ENCODE measurements at places on chromosomes 7 and 10.

- no peak for DNase-seq
Observed at GRCh38 chr10:130938051-130938450, 373.5 kb downstream of the TCERG1L start.

DNA sequence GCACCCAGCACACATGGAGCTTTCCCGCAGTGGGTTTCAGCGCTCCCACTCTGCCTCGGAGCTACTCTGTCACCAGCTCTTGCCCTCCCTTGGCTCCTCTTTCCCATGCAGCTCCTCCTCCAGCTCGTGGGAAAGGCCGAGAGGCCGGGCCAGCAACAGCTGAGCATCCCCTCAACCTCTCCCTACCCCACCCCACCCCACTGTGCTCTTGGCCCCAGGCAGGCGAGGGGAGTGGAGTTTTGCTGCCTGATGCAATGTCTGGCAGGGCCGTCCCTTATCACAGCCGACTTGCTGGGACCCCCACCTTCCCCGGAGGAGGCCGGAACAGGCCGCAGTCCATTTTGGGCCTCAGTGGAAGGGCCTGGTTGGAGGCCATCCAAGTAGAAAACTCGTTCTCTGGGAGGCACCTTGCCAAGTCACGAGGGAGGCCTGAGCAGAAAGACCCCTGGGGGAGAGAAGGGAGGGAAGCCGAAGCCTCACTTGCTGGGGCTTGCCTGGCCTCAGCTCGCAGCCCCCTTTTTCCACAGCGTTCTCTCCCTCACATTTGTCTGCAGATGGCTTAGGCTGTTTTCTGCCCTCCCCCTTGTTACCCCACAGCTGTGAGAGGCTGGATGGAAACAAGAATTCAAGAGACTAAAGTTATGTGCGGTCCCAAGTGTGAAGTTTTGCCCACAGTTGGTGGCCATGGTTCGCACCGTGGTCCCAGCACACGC, 35.3 kb downstream of the CHST3 start:
- no peak for DNase-seq

DNA sequence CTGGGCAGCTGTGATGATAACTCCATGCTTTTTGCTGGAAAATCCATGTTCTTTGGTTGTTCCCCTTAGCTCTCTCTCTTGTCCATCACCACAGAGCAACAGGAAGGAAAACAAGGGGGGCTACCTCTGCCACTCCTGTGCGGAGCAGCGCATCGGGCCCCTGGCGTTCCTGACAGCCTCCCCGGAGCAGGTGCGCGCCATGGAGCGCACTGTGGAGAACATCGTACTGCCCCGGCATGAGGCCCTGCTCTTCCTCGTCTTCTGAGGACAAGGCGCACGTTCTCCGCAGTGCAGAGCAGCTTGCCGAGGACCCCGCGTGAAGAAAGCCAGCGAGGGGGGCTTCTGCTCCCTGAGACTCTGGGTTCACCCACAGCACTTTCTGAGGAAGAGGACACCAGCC, 40.3 kb downstream of the IL15RA start:
- no peak for DNase-seq

GRCh38 chr10:67602268-67602950, 93.6 kb downstream of the CTNNA3 start:
- DNase-seq: no peak

- no peak for DNase-seq
Observed at GRCh38 chr7:69751026-69751425, 152.8 kb downstream of the AUTS2 start.

DNA sequence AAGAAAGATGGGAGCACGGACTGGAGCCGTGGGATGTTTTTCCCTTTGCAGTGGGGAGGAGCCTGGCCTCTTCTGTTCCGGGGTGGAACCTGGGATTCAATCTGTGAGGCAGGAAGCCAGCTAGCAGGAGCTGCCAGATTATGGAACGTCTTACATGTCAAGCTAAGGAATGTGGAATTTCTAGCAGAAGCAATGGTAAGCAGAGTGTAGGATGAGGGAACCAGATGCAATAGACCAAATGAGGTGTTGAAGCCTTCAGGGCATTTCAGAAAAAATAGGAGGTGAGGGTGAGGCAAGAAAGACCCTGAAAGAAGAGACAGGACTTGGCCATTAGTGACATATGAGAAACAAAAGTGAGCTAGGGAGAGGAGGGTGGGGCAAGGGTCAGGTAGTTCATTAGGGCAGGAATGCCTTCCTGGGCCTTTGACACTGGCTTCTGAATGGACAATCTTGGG, 105.5 kb downstream of the CHN2 start:
- no peak for DNase-seq

GRCh38 chr10:3393958-3394357, 221.4 kb upstream of the PITRM1 start:
- DNase-seq: no peak

GRCh38 chr7:47464266-47464665, 117.6 kb downstream of the TNS3 start:
- DNase-seq: no peak

- peak; percentile 14 for DNase-seq
Observed at GRCh38 chr10:92291921-92292845, 1.2 kb downstream of the MARCHF5 start.

DNA sequence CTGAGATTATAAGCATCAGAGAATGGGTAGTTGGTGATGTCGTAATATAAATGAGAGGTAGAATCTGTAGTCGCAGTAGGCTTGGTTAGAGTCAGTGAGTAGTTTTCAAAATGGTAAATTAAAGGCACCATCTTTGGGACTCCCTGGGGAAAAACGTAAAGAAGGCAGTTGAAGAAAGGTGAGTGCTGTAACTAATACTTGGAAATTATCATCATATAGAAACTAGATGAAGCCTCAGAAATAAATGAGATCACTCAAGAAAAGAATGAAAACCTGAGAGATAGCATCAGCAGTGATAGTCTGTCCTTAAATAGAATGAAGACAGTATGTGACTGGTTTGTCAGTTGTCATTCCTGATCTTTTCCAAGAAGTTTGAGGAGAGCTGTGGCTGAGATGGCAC, 23.8 kb downstream of the PALS2 start:
- no peak for DNase-seq

- no peak for DNase-seq
Observed at GRCh38 chr7:74467876-74468275, 14.2 kb downstream of the GTF2IRD1 start.

- DNase-seq: no peak
Observed at GRCh38 chr10:28906415-28906814, 229.1 kb downstream of the BAMBI start.

DNA sequence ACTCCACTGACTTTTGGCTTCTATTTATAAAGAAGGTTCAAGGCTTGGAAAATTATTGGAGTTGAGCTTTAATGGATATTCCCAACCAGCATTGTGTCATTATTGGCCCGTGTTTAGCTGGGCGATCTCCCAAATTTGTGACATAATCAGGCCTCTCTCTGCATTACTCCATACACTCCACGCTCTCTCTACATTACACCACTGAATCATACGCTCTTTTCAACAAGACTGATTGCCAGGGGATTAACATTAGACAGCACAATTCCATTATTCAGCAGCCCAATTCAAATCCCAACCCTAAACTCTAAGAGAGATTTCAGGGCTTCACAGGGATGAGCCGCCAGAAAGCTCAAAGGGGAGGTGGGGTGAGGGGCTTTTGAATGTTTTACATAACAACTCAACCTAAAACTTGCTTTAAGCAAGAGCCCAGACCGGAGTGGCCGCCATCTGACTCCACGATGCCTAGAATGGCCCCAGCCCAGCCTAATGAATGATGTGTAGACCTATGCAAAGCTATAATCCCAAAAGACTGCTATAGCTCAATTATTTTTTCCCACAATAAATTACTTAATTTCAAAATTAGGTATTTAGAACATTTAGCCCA, 61.8 kb downstream of the FGFR2 start:
- DNase-seq: no peak

GRCh38 chr7:70574314-70574834, 557.6 kb upstream of the GALNT17 start:
- no peak for DNase-seq

- no peak for DNase-seq
Observed at GRCh38 chr7:28169230-28169629, 11.4 kb downstream of the JAZF1 start.

DNA sequence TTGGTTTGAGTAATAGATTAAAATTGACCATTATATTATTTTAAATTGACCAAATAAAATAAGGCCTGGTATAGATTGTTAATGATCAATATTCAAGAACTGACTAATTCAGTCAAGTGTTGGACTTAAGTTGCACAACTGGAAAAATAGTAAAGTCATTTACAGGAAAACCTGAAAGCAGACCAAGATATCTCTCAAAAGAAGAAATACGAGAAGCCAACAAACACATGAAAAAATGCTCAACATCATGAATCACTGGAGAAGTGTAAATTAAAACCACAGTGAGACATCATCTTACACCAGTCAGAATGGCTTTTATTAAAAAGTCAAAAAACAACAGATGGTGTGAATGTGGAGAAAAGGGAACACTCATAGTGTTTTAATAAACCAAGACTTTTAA, 80.4 kb upstream of the MALRD1 start:
- no peak for DNase-seq

GRCh38 chr10:83988435-83988834, 150.9 kb upstream of the GHITM start:
- no peak for DNase-seq

DNA sequence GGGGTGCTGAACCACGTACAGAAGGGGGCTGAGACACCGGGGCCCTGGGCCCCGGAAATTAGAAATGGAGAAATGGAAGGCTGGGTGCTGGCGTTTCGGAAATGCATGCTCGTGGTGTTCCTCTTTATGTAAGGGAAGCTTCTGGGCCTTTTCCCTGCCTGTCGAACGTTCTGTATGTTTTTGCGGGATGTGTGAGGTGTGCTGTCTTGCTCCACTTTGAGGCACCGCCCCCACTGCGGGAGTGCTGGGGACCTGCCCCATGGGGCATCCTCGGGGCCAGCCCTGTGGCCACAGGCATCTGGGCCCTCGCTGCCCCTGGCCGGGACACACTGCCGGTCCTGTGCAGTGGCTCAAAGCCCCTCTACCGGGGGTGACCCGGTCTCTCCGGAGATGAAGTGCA, 1.7 kb upstream of the VENTX start:
- DNase-seq: no peak

- DNase-seq: no peak
Observed at GRCh38 chr10:103231047-103231551, 14.6 kb upstream of the RPEL1 start.

DNA sequence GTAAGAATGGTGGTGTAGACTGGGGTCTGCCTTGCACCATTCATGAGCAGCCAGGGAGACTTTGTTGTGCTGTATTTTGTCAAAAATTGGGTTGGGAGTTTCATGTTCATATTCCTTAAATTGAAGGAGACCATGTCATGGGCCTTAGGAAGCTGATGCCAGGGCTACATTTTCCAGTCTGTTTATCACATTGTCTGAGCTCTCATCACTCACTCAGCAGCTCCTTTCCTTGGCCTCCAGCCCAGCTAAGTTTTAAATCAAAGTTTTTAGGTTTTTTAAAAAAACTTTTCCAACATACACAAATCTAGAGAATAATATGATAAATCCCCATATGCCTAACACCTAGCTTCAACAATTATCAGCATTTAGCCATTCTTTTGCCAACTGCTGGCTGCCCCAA, 12.6 kb upstream of the FAM13C start:
- DNase-seq: no peak

DNA sequence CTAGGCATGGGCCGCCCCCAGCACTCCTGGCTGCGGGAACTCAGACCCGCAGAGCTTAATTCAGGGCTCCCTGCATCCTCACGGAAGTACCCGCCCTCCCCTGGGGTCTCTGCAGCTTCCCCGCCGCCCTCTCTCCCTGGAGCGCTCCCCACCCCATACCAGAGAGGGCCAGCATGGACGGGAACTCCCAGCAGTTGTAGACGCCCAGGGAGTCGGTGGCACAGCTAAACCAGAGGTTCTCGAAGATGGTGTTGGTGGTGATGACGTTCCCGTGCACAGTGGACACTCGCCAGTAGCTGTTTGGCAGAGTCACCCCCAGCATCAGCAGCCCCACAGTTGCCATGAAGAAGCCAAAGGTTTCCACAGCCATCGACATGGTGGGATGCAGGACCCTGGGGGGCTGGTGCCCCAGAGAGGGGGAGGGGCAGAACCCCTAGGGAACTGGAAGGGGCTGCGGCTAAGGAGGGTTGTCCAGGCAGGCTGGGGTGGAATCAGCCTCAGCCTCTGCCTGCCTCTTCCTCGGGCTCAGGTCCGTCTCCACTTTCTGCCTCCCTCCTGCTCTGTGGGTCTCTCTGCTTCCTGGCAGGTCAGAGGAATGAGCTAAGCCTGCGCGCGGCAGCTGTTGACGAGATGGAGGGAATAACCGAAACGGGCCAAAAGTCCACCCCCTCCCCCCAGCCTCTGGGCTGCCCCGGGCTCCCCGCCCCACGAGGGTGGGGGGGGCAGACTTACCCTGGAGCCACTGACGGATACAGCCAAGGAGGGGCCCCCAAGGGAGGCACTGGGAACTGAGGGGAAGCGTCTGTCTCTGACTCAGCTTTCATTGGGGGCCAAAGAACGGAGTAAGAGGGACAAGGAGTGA, at the start of gene CLDN15:
CLDN15 (minus strand) TSS at position 597 of the 862 bp plus-strand sequence; CDS start at position 376, 221 bp downstream.
- DNase-seq: no peak

DNA sequence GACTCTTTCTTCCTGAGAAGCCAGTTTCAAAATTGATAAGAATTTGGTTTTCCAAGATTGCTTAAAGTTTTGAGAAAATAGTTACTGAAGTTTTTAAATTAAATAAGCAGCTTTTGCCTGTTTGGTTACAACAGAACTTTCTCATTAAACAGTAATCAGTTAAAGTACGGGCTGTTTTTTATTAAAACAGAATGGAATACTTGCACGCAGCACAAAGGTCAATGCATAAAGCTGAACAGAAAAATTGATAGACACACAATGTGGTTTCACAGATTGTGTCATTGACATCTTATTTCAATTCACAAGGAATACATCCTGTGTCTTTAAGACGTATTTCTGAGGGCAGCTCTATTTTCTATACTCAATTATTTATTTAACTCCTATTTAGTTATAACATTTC, 192.2 kb downstream of the PRKG1 start:
- DNase-seq: no peak

GRCh38 chr7:29494350-29494749, 69.3 kb upstream of the PRR15 start:
- no peak for DNase-seq

DNA sequence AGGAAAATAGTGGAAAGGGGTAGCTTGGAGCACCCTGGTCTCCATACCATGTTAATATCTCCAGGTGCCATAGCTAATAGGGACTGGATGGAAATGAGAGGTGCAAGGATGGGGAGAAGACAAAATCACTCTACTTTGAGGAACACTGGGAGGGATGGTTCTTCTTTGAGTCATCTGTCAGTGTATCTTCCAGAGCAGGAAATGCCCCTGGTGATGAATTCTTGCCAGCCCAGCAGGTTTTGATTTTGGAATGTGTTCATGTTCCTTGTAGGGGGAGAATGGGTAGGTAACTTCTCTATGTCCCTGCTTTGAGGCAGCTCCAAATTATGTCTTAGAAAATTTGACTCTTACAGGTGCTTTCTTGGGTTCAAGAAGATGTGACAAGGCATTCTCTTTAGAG, 177.0 kb upstream of the GLI3 start:
- DNase-seq: no peak
